Effector memory CD4-positive, alpha-beta T cell (primary cell): ENCODE measurements at places on chromosomes 2 and 18.

DNA sequence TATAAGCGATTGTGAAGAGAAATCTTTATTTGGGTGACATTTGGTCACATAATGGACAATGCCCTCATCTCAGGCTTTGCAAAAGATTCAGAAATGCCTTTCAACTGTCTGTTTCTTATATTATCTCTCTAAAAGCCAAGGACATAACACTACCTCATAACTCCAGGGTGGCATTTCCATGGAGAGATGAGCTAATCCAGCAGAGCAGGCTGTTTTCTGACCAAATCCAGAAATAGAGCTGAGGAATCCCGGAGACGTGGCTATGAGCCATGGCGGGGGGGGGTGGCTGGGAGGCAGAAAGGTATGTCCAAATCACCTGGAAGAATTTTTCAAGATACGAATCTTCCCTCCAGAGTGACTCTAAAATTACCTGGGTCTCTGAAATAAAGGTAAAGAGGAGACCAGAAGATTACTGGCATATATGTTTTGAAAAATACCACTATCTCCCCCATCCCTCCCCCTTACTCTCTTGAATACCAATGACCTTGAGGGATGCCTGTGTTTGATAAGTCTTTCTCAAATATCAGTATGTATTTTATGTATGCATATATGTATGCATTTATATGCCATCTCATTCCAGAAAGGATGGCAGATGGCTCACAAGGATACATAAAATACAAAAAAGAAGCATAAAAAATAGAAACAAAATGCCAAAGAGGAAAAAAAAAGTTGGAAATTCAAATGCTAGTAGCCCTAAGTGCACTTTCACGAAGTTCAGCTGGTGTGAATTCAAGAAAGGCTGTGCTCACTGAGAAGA lies 296.0 kb upstream of the MGAT5 start:
- DNase-seq: no peak

GRCh38 chr18:12374401-12374800 lies 2.6 kb downstream of the AFG3L2 start:
- no peak for DNase-seq

- DNase-seq: no peak
These were observed 74.1 kb upstream of the MAP4K3 start for GRCh38 chr2:39511219-39511604.

GRCh38 chr2:195331129-195331528 lies 325.9 kb upstream of the SLC39A10 start:
- DNase-seq: no peak

- no peak for DNase-seq
These were observed 177.1 kb downstream of the ETAA1 start for GRCh38 chr2:67574230-67574629.

DNA sequence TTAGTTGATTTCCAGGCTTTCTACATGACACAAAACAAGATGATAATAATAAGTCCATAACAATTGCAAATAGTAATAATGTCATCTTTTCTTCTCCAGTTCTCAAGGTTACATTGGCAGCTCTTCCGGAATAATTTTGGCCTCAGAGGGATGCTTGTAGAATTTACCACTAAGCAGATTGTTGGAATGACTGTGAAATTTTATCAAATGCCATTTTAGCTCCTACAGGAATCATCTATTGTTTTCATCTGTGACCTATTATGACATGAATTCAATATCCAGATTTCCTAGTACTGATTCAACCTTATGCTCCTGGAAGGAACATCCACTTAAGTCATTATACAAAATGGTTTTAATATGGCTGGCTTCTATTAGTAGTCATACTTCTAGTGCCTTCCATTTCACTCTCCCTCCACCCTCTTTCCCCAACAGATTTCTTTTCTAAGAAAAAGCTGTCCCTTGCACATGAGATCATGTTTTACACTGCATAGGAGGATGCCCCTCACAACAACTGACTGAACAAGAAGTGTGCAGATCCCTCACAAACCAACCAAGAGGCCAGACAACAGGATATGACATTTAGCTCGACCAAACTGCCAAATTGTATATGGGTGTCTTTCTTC lies 200.0 kb downstream of the DNER start:
- no peak for DNase-seq

- no peak for DNase-seq
These were observed 14.0 kb upstream of the HNMT start for GRCh38 chr2:137950238-137950637.

- DNase-seq: no peak
These were observed 2.0 kb downstream of the GMCL1 start for GRCh38 chr2:69831354-69831905.

DNA sequence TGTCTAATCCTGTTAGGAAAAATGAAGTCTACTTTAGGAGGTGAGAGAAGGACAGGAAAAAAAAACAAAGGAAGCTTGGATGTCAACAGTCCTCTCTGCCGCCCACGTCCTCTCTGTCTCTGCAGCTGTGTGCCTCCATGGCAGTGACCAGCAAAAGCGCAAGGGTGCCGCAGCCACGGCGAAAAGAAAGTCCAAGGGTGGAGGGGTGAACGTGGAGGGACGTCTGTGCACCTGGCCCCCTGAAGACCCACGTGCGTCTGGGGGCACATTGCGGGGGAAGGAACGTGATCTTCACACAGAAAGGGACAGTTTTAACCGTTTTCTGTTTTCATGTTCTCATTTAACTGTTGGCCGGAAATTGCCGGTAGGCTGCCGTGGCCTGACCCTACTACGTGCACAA lies 152.7 kb downstream of the MBP start:
- DNase-seq: no peak

DNA sequence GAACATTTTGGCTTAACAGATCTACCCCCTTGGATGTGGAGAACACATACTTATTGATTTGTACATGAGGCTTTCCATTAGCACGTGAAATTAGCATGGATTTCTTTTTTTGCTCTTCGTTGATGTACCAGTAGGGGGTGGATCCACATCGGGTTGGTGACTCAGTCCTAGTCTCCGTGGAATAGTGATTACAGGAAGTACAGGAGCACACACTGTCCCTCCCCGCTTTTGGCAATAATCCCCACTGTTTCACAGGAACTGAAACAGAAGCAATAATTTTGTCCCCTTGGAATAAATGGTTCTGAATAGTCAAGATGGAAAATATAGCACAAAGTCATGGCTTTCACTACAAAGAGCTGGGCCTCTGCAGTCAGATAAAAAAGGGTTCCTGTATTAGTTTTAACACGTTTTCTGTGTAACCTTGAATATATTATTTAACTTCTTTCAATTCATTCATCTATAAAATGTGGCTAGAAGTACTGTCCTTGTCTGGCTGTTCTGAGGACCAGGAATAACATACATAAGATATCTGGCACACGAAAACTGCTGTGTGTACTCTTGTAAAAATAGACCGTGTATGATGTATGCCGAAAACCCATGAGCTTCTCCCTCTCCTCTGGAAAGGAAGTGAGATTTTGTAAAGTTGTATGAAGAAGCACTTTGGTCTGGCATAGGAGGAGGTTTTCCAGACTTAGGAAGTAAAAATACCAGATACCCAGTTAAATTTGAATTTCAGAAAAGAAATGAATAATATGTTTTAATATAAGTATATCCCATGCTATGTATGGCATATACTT lies 229.2 kb downstream of the GALR1 start:
- no peak for DNase-seq

DNA sequence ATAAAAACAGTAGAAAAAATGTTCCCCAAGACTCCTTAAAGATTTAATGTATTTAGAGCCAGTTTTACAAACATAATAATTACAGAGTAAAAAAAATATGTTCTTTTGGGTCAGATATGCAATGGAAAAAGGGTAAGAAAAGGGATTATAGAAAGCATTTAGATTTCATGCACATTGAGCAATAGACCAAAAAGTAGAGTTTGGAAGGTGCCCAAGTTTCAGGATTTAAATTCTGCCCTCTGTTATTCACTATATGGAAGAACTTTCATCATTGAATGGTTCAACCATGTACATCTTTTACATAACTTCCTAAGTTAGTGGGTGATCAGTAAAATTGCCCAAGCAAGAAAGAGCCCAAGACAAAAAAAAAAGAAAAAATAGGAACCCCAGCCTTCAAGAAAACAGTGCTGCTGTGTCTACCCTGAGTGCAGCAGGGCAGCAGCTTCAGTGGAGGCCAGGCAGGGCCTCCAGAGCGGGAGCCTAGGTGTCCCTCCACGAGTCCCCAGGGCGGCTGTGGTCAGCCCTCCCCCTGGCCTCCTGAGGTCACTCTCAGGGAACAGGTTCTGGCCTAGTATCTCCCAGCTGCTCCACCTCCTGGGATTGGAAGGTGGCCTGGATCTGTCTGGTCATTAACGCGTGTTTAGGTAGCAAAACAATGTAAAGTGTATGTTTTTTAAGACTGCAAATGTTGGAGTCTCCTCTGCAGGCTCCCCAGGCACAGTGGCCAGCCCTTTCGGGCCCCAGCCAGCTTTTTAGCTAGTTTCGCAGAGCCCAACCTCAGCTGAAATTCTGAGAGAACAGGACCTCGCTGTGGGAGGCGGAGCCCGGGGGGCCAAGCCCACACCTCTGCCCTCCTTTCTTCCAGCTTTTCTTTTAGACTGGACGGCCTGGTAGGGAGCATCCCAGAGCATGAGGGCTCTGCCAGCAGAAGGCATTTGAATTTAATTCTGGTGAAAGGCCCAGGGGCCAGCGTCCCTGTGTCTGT lies 77.3 kb downstream of the TEX51 start:
- DNase-seq: no peak

- DNase-seq: no peak
These were observed 10.0 kb upstream of the RHOB start for GRCh38 chr2:20436716-20437470.

GRCh38 chr2:16658076-16658739 lies 7.4 kb downstream of the CYRIA start:
- DNase-seq: no peak

DNA sequence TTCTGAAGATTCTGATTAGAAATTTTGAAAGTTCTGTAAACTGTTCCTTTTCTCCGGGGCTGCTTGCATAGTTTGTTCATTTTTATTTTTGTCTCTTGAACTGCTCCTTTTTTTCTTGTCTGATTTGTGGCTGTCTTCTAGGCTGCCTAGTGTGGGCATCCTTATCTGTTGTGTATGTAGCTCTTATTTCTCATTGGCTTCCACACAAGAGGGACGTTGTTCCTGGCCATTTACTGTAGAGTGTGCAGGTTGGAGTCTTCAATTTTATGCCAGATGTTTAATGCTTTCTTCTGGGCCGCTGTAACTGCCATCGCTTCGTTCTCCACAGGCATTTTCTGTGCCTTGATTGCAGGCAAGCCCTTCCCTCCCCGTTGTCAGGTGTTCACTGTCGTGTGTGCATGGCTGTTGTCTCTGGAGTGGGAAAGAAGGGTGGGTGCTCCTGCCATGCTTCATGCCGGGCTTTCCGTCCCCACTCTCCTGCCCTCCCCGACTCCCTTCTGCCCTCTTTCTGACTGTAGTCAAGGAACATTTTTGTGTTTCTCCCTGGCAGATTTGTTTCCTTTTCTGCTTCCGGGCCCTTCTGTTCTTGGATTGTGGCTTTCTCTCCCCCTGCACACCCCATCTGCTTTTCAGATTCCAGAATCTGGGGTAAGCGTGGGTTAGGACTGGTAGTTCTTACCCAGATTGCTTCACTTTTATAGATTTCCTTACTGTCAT lies 15.5 kb downstream of the CEP192 start:
- no peak for DNase-seq

GRCh38 chr2:43616967-43617680 lies 19.9 kb upstream of the PLEKHH2 start:
- DNase-seq: no peak

- DNase-seq: no peak
These were observed 92.6 kb downstream of the VAPA start for GRCh38 chr18:10006311-10006893.

DNA sequence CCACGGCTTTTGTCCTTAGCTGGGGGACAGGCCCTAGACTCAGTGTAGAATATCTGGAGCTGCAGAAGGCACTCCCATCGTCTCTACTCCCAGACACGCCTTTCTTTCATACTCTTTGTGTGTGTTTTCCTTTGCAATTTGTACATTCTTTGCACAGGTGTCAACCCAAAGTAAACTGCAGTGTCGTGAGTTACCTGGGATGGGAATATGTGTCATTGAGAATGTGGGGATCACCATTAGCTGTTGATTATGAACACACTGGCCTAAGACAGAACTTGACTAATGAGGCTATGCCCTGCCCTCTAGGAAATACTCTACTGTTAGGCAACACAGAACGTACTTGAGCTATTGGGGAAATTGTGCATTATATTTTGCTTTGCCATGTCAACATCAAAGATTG lies 233.3 kb downstream of the SETBP1 start:
- DNase-seq: no peak

GRCh38 chr18:48132797-48133655 lies 202.6 kb upstream of the SMAD2 start:
- no peak for DNase-seq

DNA sequence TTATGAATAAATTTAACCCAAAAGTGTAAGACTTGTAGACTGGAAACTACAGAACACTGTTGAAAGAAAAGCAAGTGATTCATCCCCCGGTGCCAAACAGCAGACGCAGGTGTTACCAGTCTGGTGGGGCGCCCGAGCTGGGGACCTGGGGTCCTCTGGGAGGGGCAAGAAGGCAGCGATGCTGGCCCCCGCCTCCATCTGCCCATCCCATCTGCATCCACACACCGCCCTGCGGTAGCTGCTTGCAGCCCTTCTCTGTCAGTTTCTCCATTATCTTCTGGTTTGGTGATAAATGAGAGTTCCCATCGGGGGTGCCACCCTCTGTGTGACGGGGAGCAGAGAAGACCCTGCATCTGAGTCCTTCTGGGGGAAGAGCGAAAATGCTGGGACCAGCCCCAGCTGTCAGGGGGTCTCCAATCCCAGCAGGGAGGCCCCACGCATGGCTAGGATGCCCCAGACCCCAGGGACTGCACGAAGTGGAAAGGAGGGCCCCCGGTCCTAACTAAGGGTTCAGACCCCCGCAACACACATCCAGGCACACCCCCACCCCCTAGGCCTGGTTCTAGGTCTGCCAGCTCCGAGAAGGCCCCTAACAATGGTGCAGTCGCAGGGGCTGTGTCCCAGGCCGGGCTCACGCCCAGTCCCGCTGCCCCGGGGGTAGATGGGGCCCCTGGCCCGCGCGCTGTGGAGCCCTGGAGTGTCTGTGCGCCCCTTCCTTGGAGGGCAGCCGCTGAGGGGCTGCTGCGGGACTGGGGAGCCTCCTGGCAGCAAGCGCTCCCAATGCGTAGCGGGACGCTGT lies 686 bp upstream of the RGPD8 start:
- no peak for DNase-seq
